ENCODE measurements at places on chromosomes 4 and X.

GRCh38 chrX:30513284-30513683, 64.3 kb downstream of the TASL start:
- DNase-seq = no peak

GRCh38 chrX:49999087-49999486, 76.7 kb downstream of the CLCN5 start:
- DNase-seq = no peak

- DNase-seq = no peak
These were observed 150.3 kb downstream of the GPAT3 start for GRCh38 chr4:83686166-83686565.

DNA sequence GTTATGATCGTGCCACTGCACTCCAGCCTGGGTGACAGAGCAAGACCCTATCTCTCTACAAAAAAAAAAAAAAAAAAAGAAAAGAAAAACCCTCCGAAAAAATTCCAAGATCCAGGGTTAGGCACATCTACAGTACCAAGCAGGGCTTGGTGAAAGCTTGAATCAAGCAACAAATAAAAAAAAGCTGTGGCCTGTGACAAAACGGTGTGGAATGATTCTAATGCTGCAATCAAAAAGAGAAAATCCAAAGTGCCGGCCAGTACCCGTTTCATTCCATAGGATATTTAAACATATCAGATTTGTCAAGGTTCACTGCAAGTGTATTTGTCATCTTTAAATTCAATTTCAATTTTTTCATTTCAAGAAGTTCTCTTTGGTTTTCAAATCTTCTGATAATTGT, 20.5 kb downstream of the RWDD4 start:
- no peak for DNase-seq

GRCh38 chr4:7960017-7960789, 20.5 kb upstream of the AFAP1 start:
- DNase-seq = no peak

GRCh38 chr4:151887816-151888180, 127.0 kb upstream of the GATB start:
- DNase-seq = no peak

DNA sequence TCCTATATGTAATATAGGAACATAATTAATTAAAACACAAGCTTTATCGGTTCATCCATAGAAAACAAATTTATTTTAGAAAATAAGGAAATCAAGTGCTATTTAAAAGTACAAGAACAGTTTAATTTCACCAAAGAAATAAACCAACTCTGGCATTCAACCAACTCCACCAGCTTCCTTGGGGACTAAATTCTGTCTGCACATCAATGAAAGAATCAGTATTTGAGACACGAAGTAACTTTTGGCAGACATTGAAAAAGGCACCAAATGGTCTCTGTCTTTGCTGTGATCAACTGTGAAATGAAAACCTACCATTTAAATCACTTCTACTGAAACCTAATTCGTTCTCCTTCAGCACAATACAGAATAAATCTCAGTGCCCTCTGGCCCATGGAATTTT, 719.7 kb upstream of the GRIA3 start:
- no peak for DNase-seq

GRCh38 chr4:26782168-26782829, 78.3 kb upstream of the STIM2 start:
- DNase-seq = no peak

DNA sequence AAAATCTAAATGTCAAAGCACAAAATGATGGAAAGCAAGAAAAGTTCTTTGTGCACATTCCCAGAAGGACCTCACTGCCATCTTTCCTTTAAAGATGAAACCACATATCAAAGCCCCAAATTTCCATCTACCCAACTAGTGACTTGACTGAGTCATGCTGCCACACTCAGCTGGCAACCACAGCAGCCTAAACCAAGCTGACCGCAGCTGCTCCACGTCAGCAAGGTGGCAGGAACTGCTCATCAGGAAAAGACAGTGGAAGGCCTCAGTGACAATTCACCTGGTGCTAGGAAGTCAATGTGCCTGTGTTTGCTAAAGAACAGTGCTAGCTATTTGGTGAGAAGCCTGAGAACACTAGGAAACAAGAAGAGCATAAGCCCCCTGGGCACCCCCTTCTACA, 26.1 kb downstream of the ACOX3 start:
- DNase-seq = no peak

DNA sequence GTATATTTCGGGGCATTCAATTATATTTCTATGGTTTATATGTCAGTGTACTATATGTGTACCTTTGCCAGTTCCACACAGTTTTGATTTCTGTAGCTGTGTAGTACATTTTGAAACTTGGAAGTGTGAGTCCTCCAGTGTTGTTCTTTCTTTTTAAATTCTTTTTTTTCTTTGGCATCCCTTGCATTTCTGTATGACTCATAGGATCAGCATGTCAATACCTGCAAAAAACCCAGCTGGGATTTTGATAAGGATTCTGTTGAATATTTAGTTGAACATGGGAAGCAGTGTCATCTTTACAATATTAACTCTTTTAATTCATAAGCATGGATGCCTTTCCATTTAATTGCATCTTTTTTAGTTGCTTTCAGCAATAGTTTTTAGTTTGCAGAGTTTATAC, 100.0 kb downstream of the SH3BGRL start:
- DNase-seq = no peak

GRCh38 chr4:16051980-16052379, 31.8 kb downstream of the PROM1 start:
- DNase-seq = no peak

GRCh38 chrX:51860679-51861078, 32.7 kb upstream of the MAGED1 start:
- no peak for DNase-seq

GRCh38 chrX:30183554-30183953, 31.8 kb upstream of the MAGEB2 start:
- DNase-seq = no peak

DNA sequence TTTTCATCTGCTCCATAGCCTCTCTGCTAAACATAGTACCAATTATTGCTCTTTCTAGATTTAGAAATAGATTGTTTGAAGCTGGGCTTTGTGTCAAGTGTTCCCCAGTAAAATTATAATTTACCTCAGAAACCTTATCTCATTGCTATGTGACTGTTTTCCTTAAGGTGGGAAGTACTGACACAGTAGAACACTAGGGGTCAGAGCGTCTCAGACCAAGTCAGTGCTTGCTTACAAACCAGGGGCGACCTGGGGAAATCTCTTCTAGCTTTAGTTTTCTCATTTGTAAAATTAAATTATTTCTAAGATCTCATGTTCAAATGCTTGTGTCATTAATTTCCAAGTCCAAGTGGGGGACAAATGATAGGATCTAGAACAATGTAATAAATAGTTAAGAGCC, 360.4 kb downstream of the RAPGEF2 start:
- no peak for DNase-seq

DNA sequence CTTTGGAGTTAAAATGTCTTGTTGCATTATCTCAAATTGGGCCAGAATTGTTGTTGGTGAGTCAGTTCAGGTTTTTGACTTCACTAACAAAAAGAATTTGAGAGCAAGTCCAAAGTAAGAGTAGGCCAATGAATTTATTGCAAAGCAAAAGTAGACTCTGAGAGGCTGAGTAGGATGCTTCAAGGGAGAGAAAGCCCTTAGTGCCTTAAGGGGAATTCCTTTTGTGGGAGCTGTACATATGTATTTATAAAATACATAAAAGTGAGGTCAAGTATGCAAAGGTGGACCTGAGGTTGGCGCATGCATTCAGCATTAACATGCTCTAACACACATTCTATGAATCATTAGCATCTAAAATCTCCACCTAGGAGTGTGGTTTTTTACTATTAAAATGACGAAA, 565.4 kb downstream of the GRXCR1 start:
- DNase-seq = no peak

GRCh38 chrX:119638725-119639471, 32.7 kb upstream of the NKRF start:
- no peak for DNase-seq

DNA sequence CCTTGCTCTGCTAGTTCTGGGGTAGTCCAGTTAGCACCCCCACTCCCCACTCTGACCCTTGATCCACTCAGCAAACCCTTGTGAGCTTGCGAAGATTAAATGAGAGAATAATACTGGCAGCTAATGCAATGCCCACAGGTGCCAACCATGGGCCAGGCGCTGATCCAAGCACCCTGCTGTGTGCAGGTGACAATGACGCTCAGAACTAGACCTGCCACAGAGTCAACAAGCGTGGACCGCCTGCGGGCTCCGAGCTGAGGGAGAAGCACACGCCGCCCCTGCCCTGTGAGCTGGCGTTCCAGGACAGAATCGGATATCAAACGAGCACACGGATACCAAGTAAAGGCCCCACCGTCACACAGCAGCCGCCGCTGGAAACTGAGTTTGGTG, 129.2 kb downstream of the FAM53A start:
- DNase-seq = no peak

DNA sequence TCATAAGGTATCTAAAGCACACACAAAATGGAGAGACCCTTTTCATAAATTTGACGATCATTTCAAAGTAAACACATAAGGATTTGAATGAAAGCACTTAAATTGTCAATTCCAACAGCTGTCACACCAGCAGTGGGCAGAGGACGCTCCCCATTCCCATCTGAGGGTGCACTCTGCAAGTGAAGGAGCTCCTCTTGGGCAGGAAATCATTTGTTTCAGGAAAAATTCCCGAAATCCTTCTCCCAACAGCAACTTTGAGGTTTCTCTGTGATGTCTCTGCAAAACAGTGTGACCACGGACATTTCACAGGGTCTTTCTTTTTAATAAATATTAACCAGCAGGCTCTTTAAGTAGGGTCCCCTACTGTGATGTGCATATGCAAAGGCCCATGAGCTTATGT, 111.0 kb downstream of the EPHA5 start:
- DNase-seq = no peak

DNA sequence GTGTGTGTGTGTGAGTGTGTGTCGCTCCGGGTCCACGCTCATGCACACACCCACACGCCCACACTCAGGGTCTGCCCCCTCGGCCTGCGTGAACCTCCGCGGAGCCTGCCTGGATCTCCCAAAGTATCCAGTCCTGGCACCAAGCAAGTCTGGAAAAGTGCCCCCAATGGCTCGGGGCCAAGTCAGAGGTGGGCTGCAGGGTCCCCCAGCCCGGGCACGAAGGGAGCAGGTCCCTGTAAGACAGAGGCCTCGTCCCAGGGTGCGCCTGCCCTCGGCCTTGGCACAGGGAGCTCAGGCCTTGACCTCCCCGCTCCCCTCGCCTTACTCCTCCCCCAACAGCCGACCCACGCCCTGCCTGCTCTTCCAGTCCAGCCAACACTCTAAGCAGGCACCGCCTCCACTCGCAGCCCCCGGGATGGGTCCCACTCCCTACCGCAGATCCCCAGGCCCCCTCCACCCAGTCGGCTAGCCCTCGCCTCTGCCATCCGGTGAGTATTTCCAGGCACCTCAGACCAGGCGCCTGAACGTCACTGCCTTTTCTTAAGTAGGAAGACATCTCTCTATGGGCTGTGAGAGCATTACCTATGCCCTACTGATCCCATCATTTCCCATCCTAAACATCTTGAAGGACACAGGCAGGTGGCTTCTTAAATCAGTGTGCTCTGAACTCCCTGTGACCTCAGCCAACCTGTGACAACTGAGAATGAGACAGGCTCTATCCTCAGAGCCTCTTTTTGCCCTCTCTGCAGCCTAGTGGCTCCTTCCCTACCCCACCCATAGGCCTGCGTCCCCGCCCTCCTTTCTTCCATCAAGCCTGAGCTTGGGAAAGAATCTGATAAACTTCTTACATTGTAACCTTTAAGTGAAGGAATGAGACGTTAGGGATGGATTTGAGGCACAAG, 704 bp downstream of the FAM114A1 start:
- no peak for DNase-seq

- no peak for DNase-seq
These were observed 512.5 kb upstream of the SLIT2 start for GRCh38 chr4:19739101-19739651.

DNA sequence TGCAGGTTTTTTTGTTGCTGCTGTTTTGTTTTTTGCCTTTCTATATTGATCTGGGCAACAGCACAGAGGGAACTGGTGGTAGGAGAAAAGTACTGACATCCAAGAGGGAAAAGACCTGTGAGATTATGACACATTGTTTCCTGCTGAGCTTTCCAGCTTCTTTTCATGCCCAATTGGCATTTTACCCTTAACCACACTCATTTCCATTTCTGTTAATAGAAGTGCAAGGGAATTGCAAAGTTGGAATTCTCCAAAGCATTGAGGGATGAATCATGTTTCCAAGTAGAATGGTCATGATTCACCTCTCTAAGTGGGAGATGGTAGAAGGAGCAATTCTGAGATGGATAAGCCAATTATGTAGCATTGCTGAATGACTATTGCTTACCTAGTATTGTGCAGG, 161.5 kb downstream of the PPARGC1A start:
- DNase-seq = no peak

DNA sequence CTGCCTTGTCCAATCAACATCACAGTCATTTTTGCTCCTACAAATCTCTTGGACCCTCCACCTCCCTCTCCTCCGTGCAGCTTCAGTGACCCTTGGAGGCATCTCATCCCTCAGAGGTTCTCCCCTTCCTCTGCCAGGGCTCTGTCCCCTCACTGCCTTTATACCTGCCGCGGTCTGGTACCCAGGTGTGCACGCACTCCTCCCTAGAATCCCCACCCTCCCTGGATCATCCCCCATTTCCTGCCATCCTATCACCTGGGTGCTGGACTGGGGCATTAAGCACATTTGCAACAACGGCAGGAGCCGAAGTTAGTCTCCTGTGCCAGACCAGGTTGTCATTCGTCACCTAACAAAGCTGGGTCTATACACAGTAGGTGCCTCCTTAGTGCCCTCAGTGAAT, 10.1 kb downstream of the TMEM271 start:
- DNase-seq = no peak

DNA sequence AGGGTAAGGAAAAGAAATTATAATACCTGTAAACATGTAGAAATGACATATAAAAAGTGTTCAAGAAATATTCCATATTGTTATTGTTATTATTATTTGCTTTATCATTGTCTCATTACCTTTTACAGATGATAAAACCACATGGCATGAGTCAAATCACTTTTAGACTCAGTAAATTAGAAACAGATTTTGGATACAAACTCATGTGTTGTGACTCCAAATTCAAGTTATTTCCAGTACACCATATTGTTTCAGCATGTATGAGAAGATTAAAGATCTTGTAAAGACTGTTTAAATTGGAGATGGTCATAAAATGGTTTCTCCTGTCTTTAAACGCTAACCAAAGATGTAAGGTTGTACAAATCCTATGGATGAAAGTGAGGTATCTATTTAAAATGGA, 18.1 kb downstream of the PPP1R2C start:
- DNase-seq = no peak

DNA sequence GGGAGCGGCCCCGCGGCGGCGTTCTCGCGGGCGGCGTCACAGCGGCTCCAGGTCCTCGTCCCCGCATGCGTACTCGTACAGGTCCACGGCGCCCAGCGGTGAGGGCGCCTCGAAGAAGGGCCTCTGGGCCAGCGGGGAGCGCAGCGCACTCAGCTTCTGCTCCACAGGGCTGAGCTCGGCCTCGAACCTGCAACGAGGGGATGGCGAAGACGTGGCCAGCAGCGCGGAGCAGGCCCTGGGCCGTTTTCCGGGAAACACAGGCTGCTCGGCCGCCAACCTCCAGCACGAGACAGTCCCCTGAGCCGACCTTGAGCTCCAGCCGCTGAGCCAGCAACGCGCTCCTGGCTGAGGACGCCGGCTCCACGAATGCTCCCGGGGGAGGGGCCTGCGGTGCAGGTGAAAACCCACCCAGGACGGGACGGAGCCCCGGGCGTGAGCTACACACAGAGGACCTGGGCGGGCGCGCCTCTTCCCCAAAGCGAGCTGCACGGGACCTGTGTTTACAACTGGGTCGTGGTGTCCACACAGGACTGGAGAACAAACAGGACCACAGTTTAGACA, 15.8 kb upstream of the GTPBP6 start:
- no peak for DNase-seq

GRCh38 chr4:179601671-179602070, 2159.4 kb upstream of the AGA start:
- no peak for DNase-seq

GRCh38 chr4:158856852-158857251, 88.0 kb downstream of the FNIP2 start:
- no peak for DNase-seq
